ENCODE measurements at places on chromosomes 11 and 22.

- no peak for DNase-seq
These were observed 3.9 kb downstream of the ACP2 start for GRCh38 chr11:47244448-47245350.

GRCh38 chr11:103420593-103420992 lies 311.4 kb downstream of the DYNC2H1 start:
- DNase-seq, result no peak

- DNase-seq, result no peak
These were observed 30.6 kb downstream of the UBASH3B start for GRCh38 chr11:122686111-122686510.

GRCh38 chr22:24106385-24107381 lies 74.6 kb upstream of the SUSD2 start:
- DNase-seq, result no peak

GRCh38 chr11:67419325-67420049 lies 4.0 kb downstream of the CARNS1 start:
- DNase-seq, result no peak

DNA sequence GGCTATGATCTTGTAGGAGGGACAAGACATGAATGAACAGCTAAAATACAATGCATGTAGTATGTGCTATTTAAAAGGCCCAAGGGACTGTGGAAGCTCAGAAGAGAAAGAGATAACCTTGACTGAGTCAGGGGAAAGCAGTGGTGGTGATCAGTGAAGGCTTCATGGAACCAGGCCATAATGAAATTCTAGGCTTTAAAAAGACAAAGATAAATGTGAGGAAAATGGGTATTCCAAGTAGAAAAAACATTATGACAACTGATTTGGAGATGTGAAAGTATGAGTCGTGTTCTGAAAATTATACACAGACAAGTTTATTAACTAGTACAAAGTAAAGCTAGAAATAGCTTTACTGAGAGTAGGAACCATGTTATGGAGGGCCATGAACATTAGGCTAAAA lies 189.8 kb downstream of the SOX6 start:
- no peak for DNase-seq

- no peak for DNase-seq
These were observed 23.0 kb downstream of the PC start for GRCh38 chr11:66934950-66935779.

Data from NCI-H2081 treated with DMSO at 0.1 percent for 48 hours (cell line).